Neural crest cell (in vitro differentiated cells): ENCODE measurements at places on chromosomes 6 and 20. TPM values are rescaled to one million over a fixed set of nuclear protein-coding genes. Genes with fewer than 3 reads are reported as not detected.

DNA sequence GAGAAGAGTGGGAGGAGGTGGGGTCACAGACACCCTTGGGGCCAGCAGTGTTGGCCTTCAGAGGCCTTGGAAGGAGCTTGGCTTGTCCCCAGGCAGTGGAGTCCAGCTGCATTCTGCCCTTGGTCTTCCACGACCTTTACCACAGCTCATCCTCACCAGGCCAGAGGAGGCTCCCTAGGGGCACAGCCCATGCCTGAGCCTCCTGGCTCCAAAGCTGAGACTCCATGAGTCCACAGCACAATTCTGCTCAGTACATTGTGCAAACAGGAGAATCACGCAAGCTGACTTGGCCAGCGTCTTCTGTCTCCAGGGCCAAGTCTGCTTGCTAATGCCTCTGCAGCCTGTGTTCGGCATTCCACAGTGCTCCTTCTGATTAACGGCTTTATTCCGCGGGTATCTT lies 337.2 kb downstream of the SMOC2 start:
- DNase-seq = no peak

GRCh38 chr6:35664945-35665344 lies 23.8 kb downstream of the FKBP5 start:
- DNase-seq = no peak

DNA sequence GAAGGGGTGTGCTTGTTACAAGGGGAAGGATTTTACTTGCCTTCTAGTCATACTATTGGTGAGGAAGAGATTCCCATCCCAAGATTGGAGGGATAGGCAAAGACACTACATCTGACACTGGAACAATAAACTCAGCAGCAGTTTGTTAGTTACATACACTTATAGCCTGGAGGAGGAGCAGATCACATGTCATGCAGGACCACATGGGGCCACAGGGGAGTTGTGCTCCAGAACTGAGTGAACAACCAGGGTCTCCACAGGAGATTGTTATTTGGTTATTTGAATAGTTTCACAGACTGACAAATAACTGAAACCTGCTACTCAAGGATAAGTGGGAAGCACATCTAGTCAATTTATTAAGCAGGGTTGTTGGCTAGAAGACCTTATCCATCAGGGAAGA lies 559.4 kb upstream of the MANEA start:
- no peak for DNase-seq

DNA sequence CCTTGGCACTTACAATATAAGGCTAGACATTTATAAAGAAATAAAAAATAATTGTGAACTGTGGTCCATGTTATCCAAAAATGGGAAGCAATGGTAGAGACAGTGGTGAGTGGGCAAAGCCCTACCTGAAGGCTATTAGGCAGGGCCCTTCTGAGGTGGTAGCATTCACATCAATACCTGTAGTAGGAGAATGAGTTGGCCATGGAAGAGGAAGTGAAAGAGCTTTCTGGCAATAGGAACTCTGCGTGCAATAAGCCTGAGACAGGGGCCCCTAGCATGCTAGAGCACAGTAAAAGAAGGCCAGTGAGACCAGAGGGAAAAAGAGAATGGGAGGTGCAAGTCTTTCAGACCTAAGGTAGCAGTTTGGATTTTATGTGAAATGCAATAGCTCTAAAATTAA lies 754.5 kb downstream of the PTPRT start:
- DNase-seq = no peak

DNA sequence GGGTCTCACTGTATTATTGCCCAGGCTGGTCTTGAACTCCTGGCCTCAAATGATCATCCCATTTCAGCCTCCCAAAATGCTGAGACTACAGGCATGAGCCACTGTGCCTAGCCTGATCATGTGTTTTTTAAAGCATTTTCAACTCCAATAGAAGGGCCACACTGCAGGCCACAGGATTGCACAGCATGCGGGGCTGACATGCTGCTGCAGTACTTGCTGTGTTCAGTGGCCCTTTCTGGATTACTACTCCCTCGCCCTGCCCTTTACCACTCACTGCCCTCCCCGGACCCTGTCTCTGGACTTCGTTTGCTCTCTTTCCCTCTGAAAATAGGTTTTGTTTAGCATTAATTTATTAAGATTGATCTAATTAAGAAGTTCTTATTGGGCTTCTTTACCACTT lies 37.3 kb downstream of the HECA start:
- no peak for DNase-seq

DNA sequence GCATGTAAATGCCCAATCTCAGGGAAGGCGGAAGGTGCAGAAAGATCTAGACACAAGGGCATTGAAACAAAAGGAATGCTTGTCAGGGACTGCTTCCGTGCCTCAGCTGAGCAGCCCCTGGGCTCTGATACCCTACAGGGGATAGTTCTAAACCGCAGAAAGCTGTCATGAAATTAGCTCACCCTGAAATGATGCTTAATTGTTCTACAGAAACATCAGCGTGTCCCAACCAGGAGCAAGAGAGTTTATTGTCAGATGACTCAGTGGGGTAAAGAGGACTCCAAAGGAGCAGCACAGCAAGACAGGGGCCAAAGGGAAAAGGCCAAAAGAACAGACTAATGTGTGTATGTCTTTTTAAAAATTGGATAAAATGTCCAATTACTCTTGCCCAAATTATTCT lies 258.4 kb upstream of the JARID2 start:
- DNase-seq = no peak

GRCh38 chr20:46299078-46299477 lies 9.2 kb downstream of the CDH22 start:
- DNase-seq = no peak

DNA sequence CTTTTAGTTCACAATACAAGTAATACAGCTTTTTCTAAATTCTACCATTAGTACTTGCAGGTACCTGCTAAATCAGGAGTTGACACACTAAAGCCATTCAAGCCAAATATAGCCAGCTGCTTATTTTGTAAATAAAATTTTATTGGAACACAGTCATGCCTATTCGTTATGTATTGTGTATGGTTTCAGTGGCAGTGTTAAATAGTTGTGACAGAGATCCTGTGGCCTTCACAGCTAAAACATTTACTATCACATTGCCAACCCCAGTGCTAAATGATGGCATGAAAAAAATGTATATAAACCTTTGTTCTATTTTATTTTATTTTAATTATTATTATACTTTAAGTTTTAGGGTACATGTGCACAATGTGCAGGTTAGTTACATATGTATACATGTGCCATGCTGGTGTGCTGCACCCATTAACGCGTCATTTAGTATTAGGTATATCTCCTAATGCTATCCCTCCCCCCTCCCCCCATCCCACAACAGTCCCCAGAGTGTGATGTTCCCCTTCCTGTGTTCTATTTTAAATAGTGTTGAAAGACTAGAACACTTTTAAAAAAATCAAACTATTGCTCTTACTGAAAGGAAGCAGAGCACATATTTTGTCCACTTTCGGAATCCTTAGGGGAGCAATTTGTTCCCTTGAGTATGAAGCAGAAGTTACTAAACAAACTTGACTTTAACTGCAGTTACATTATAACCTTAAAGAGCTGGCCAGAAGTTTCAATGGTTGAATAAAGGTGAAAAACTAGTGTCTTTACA lies 115.7 kb downstream of the PRIM2 start:
- DNase-seq = no peak

DNA sequence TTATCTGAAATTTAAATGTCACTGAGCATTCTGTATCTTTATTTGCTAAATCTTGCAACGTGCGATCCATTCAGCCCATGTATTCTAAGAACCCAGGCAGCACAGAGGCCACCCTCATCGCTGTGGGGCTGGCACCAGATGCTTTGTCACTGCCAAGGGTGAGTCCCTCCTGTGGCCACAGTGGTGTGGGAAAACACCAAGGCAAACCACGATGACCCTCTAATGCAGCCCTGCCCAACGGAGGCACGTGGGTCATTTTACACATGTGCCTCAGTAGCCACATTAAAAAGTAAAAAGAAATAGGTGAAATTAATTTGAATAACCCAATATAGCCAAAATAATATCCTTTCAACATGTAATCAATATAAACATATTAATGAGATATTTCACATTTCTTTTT lies 221.7 kb downstream of the UNC5CL start:
- no peak for DNase-seq

GRCh38 chr6:168057836-168058235 lies 21.2 kb downstream of the FRMD1 start:
- DNase-seq = no peak

- no peak for DNase-seq
Measured at GRCh38 chr6:142189057-142189456, 42.0 kb downstream of the VTA1 start.

DNA sequence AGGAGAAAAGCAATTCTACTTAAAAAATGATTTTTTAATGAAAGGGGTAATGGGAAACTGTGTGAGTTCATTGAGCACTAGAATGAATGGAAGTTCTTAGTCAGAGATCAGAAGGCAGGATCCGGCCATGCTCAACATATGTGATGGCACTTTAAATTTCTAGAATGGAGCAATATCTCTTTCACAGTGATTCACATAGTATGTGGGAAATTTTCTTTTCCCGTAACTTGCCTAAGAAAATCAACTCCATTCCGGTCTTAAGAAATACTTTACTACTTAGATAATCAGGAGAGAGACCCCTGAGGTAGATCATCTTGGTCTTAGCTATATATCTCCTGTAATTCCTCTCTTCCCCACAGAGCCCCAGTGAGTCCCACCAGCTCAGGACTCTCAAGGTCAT lies 131.8 kb downstream of the SCML4 start:
- DNase-seq = no peak

- DNase-seq = no peak
Measured at GRCh38 chr6:79385893-79386292, 151.3 kb downstream of the LCA5 start.

DNA sequence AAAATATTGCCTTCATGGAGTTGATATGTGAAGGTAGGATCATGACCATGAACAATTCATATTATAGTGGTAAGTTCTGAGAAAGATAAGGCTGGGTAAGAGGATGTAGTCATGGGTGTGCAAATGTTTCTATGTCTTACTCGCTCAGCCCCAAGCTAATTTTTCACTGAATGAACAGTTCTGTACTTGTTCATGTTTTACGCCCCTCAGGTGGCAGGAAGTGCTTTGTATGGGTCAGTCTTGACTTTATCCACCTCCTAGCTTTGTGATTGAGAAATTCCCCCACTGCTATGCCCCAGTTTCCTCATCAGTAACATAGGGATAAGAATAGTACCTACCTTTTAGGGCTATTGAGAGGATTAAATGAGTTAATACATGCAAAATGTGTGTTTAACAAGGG lies 148.2 kb upstream of the KCNG1 start:
- DNase-seq = no peak

- DNase-seq = no peak
Measured at GRCh38 chr20:51487565-51488268, 54.8 kb downstream of the NFATC2 start.

- DNase-seq = no peak
Measured at GRCh38 chr6:87736809-87737540, 34.9 kb upstream of the AKIRIN2 start.

DNA sequence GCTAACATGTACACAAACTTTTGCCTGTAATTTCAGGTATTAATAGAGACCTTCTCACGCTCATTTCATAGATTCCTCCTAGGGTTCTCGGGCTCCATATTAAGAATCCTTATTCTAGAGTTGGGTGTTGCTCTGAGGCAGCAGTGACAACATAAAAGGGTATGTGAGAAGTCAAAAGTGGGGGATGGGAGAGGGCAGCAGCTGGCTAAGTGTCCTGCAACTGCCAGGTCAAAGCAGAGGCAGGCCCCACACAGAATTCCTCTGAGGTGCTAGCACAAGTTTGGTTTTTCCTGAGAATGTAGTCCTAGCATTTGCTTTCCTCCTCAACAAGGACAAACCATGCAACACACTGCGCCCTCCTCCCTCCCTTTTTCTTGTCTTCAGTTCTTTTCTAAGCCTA lies 4.6 kb downstream of the NSFL1C start:
- no peak for DNase-seq

GRCh38 chr6:148250975-148251685 lies 91.5 kb upstream of the SASH1 start:
- no peak for DNase-seq

DNA sequence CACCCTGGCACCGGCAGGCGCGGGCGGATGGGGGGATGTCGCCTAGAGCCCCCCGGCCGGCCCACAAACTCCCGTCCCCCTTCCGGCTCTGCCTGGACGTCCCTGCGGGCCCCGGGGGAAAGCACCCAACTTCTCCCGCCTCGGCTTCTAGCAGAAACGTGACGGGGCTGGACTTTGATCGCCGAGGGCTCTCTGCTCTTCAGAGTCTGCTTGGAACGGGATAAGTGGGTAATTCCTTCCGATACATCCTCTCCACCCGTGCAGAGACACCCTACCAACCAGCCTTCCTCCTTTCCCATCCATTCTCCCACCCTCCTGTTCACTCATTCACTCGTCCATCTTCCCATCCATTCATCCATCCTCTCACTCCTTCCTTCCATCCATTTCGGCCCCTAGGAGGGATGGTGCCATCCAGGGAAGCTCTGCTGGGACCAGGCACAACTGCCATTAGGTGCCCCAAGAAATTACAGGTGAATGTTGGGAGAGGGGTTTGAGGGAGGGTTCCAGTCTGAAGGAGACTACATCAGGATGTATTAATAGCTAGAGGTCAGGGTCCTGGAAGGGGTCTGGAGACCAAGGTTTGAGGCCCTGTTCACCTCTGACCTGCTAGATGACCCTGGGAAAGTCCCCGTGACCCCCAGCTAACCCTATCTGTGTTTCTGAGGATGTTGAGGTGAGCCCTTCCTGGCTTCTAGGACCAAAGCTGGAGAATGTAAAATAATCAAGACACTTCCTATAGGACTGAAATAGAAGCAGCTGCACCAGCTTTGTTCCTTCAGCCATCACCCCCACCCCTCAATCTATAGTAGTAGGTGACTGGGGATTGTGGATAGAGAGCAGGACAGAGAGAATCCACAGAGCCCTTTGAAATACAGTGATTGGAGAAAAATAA lies 538 bp downstream of the TTLL9 start:
- DNase-seq = no peak

GRCh38 chr6:116047173-116047933 lies 13.3 kb downstream of the FRK start:
- DNase-seq = no peak

GRCh38 chr6:33670971-33671743 lies 40.3 kb downstream of the UQCC2 start:
- no peak for DNase-seq

DNA sequence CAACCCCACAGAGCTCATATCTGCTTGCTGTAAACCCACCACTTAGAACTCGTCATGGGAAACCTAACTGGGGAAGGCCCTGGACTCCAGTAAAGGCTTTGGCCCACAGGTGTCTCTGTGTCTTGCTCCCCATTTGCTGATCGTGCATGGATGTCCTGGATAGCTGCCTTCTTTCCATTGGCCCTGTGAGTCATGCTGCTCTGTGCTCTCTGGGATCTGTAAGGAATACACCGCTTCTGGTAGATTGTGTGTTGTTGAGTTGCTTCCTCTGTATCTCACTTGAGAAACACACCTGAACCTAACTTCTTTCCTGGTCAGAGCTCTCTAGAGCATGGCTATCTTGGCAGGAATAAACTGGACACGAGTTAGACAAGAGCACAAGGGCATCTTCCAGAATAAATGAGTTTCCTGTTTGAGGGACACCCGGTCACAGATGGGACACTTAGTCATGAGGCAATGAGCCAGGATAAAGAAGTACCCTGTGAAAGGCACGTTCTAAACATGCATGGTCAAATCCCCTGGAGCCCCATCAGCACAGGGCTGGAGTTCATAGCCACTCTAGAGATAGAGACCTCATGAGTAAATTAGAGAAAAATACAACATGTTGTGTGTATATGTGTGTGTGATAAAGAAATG lies 99.6 kb upstream of the TMEM170B start:
- no peak for DNase-seq

The TXLNB gene
- 0.61 and 0.65 TPM in 2 replicates for total RNA-seq

The HNF4A gene
- total RNA-seq = not detected in 2 replicates

The CCN6 gene
- total RNA-seq = not detected in 2 replicates

The PROKR2 gene
- total RNA-seq = not detected in 2 replicates

The SOX4 gene
- 91.4 and 92.7 TPM in 2 replicates for total RNA-seq

The BPIFB3 gene
- not detected in 2 replicates for total RNA-seq

The KCNQ5 gene
- total RNA-seq = 1.2 and 1.5 TPM in 2 replicates

The SIM1 gene
- 0.55 and 0.58 TPM in 2 replicates for total RNA-seq

The VSX1 gene
- total RNA-seq = 3.8 and 4.2 TPM in 2 replicates

The EFCAB8 gene
- total RNA-seq = 0.26 TPM in 1 of 2 replicates, not detected in the other
